ENCODE measurements at places on chromosomes 6 and 20. TPM values are rescaled to one million over a fixed set of nuclear protein-coding genes. Genes with fewer than 3 reads are reported as not detected.

The GNRH2 gene
- not detected for total RNA-seq

DNA sequence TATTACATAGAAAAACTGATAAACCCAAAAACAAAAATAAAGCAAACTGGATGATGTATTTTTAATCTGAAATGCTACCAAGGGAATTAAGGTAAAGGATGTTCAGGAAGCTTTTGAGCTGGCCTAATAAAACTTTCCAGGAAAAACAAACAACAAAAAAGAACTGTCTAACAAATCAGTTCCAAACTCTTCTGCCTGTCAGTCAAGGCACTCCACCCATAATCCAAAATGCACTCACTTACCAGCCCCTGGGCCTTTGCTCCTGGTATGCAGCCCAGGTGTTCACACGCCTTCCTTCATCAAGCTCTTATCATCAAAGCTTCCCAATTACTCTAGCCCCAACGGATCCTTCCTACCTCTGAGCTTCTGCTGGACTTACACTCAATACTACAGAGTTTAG, 3.7 kb downstream of the EXOC2 start:
- no peaks in the 10 kb centered on the region for H3K4me1 ChIP-seq
- no peak overlapping the region for H3K27ac ChIP-seq
- no peak overlapping the region for H3K4me3 ChIP-seq
- no peaks in the 10 kb centered on the region for H3K27me3 ChIP-seq

DNA sequence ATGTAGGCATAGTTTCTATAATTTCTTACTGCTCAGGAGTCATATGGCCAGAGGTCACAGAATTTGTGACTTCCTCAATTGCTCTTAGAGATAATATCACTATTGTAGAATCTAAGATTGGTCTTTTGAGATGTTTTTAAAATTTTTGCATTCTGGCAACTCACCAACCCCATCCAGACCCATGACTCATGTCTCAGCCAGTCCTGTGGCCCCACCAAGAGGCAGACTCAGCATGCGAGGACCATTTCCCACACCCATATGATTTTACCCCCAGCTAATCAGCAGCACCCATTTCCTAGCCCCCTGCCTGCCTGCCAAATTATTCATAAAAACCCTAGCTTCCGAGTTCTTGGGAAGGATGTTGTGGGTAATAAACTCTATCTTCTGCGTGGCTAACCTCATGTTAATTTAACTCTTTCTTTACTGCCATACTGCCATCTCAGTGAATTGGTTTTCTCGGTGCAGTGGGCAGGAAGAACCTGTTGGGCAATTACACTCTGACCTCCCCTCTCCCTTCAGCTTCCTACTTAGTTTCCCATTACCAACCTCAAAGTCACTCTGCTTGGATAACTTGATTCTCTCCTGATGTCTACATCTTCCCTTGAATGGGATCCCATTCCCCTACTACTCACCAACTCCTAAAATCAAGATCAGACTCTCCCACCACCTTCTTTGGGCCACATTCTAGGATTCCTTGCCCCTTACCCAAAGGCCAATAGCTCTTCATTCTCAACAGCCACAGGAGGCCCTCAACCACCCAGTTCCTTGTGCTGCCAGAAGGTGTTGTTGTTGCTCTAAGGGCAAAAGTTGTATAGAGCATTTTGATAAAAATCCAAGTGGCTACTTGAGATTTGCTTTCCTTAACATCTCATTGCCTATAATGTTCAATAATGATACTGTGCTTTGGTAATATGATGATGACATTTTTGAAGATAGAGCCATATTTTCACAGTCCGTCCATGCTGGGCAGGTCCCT, 16.2 kb upstream of the IYD start:
- H3K27ac ChIP-seq = no peak overlapping the region
- H3K36me3 ChIP-seq = no peaks in the 10 kb centered on the region
- no peaks in the 10 kb centered on the region for H3K27me3 ChIP-seq
- no peaks in the 10 kb centered on the region for H3K4me1 ChIP-seq

- H3K27ac ChIP-seq = no peak overlapping the region
- no peaks in the 10 kb centered on the region for H3K36me3 ChIP-seq
- H3K4me3 ChIP-seq = no peak overlapping the region
- no peak for DNase-seq
These were observed 1.9 kb upstream of the TJAP1 start for GRCh38 chr6:43475516-43475915.

- no peaks in the 10 kb centered on the region for H3K4me1 ChIP-seq
- no peaks in the 10 kb centered on the region for H3K36me3 ChIP-seq
- H3K27ac ChIP-seq = no peak overlapping the region
- no peak for DNase-seq
These were observed 217.0 kb downstream of the HAO1 start for GRCh38 chr20:7723284-7723683.

GRCh38 chr6:159056003-159056402, 11.2 kb upstream of the TAGAP start:
- H3K27me3 ChIP-seq = no peaks in the 10 kb centered on the region
- H3K27ac ChIP-seq = no peak overlapping the region
- DNase-seq = no peak
- no peaks in the 10 kb centered on the region for H3K4me1 ChIP-seq
- H3K4me3 ChIP-seq = no peak overlapping the region
- no peaks in the 10 kb centered on the region for H3K36me3 ChIP-seq

- no peaks in the 10 kb centered on the region for H3K36me3 ChIP-seq
- H3K4me1 ChIP-seq = no peaks in the 10 kb centered on the region
- no peak overlapping the region for H3K27ac ChIP-seq
- DNase-seq = no peak
- no peak overlapping the region for H3K4me3 ChIP-seq
These were observed 33.5 kb upstream of the CEP162 start for GRCh38 chr6:84260926-84261325.

DNA sequence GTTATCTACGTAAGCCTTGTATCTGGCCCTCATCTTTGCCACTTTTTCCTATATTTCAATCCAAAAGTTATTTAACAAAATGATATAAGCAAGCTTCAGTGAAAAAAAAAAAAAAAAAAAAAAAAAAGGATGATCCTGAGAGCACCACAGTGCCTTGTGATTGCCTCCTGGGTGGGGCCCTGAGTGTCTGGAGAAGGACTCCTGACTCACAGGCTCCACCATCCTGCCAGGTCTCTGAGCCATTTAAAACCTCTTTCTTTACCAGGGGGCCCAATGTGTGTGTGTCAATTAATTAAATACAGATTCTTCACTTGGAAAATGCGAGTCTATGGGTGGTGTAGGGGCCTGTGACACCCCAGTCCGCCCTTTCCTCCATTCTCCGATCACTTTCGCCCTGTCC, 105.2 kb downstream of the SMOC2 start:
- H3K4me3 ChIP-seq = no peak overlapping the region
- no peaks in the 10 kb centered on the region for H3K36me3 ChIP-seq
- no peak for DNase-seq

- H3K27me3 ChIP-seq = no peaks in the 10 kb centered on the region
- no peaks in the 10 kb centered on the region for H3K4me1 ChIP-seq
- no peak overlapping the region for H3K27ac ChIP-seq
These were observed 46.3 kb downstream of the OR2B2 start for GRCh38 chr6:27865850-27866356.

- no peaks in the 10 kb centered on the region for H3K27me3 ChIP-seq
- DNase-seq = no peak
- H3K4me1 ChIP-seq = no peaks in the 10 kb centered on the region
These were observed 40.1 kb upstream of the PMEPA1 start for GRCh38 chr20:57749869-57750268.

DNA sequence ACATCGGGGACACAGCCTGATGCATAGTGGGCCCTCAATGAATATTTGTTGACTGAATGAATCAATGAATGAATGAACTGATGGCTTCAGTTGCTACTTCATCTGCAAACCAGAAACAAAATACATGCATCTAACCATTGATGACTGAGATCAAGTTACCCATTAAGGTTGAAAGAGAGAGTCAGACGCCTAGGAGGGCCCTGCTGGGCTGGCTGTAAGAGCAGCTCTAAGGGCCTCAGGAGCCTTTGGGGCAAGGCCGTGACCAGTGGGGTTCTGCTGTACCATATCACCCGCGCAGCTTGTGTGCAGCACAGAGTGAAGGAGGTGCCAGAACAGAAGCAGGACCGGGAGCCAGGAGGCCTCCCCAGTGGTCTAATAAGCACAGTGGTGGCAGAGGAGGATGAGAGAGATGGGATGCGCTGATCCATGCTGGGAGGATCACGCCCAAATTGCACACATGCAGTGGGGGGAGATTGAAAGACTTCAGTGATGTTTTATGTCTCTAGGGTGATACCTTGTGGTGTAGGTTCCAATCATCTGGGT, 96.1 kb upstream of the KCNG1 start:
- no peak for DNase-seq
- no peak overlapping the region for H3K27ac ChIP-seq
- peaks cover 3% of the 10 kb centered on the region for H3K27me3 ChIP-seq
- no peak overlapping the region for H3K4me3 ChIP-seq

The ARFGEF3 gene
- 1.7 TPM for total RNA-seq

The FAXC gene
- not detected for total RNA-seq

DNA sequence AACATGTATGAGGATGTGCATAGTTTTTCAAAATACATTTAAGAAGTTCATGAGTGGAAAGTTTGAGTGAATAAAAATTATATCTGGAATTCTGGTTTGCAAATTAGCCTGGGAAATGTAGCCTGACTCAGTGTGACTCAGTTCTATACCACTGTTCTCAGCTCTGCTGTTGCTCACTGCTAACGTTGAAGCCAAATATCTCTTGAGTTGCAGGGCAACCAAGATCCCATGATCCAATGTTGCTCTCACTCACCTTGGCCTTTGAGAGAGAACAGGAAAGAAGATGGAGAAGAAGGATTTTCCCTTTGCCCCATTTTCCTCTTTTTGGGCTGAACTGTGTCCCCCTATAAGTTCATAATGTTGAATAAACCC, 28.9 kb downstream of the PSMB9 start:
- H3K4me1 ChIP-seq = no peaks in the 10 kb centered on the region
- H3K27ac ChIP-seq = no peak overlapping the region
- no peak overlapping the region for H3K4me3 ChIP-seq
- no peaks in the 10 kb centered on the region for H3K27me3 ChIP-seq
- DNase-seq = no peak
- no peaks in the 10 kb centered on the region for H3K36me3 ChIP-seq

Measured in right atrium auricular region (tissue), 2 donors.